ENCODE measurements at places on chromosomes 13 and 19. TPM values are rescaled to one million over a fixed set of nuclear protein-coding genes. Genes with fewer than 3 reads are reported as not detected.

DNA sequence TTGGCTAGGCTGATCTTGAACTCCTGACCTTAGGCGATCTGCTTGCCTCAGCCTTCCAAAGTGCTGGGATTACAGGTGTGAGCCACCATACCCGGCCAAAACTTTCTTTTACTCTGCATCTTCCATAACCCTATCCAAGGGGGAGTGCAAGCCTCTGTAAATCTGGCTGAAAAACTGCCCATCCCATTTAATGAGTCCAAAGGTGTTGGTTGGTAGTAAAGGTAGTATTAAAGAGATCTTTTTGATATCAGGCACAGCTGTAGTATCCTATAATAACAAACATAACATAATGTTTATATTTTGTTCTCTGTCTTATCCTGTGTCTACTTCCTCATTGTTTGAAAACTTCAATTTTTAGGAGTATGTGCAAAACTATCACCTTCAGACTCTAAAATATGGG, 559.8 kb upstream of the ATXN8OS start:
- H3K36me3 ChIP-seq, result no peaks in the 10 kb centered on the region
- H3K4me3 ChIP-seq, result no peak overlapping the region

DNA sequence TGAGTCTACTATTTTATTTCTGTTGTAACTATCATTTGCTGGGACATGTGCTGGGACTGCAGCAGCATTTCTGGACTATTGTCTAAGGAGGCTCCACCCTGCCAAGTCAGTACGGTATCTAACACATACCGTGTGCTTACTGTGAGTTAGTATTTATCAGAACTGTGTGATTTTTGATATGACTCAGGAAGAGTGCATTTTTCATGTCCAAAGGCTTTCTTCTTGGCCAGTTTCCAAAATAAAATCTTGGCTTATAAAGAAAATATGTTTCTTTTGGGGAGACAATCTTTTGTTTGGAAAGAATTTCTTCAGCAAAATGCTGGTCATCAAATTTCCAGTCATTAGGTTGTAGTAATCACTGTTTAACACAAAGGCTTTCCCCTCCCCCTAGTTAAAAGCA, 11.6 kb downstream of the PARP4 start:
- peaks cover 6% of the 10 kb centered on the region for H3K4me1 ChIP-seq
- no peak overlapping the region for H3K4me3 ChIP-seq
- no peak for DNase-seq
- H3K27ac ChIP-seq, result no peak overlapping the region

DNA sequence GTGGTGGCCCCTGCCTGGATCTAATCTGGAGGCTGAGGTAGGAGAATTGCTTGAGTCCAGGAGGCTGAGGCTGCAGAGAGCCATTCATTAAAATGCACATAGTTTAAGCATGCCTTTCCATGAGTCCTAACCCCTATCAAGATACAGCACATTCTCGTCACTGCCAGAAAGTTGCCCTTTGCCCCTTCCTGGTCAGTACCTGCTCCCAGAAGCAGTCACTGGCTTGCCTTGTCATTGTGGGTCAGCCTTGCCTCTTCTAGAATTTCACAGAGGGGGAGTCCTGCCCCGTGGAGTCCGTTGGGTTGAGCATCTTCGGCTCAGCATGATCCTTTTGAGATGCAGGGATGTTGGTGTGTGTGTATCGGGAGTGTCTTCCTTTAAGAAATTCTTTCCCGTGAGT, 10.8 kb downstream of the BICRA start:
- H3K27me3 ChIP-seq, result no peaks in the 10 kb centered on the region
- H3K36me3 ChIP-seq, result peaks cover 6% of the 10 kb centered on the region
- no peak overlapping the region for H3K27ac ChIP-seq
- no peak overlapping the region for H3K4me3 ChIP-seq
- H3K4me1 ChIP-seq, result no peaks in the 10 kb centered on the region

GRCh38 chr13:111153977-111154332, 38.8 kb downstream of the ARHGEF7 start:
- H3K27me3 ChIP-seq, result no peaks in the 10 kb centered on the region
- DNase-seq, result no peak
- H3K4me3 ChIP-seq, result peak overlapping the region; percentile 86

DNA sequence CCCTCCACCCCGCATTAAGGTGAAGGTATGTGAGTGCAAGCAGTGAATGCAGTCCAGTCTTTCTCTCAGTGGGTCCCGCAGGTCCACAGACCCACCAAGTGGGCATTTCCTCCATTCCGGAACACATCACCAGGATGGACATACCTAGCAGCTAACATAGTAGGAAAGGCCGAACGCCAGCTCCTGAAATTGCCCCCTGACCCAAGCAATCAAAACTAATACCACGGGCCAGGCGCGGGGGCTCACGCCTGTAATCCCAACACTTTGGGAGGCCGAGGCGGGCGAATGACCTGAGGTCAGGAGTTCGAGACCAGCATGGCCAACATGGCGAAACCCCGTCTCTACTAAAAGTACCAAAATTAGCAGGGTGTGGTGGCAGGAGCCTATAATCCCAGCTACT, 71.7 kb upstream of the VSTM2B start:
- H3K27me3 ChIP-seq, result no peaks in the 10 kb centered on the region
- H3K36me3 ChIP-seq, result no peaks in the 10 kb centered on the region
- no peaks in the 10 kb centered on the region for H3K4me1 ChIP-seq
- no peak for DNase-seq

DNA sequence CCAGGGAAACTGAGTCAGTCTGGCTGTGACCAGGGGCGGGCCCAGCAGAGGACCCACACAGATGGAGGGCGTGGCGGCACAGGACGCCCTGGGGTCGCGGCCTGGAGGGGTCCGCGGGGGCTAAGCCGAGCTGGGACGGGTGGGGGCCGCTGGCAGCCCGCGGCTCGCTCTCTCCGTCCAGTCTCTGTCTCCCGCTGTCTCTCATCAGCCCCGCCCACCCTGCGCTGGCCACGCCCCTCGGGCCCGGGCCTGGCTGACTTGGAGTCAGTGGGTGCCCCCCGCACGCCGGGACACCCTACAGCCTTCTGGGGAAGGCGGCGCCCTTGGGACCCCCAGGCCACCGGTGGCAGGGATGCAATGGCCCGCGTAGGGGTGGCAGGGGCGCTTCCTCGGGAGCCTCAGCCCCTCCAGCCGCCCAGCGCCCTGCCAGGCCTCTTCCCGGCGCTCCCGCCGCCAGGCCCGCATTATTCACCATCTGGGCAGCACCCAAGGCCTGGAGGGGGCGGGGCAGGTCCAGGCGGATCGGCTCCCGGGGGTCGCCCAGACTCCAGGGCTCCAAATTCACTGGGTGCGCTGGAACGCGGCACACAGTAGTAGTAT, at the start of gene TBXA2R:
TBXA2R (minus strand) TSS at position 186 of the 600 bp plus-strand sequence. CDS start 6,241 bp downstream, outside the sequence.
- peak within 1 kb of the TSS; percentile 40 for H3K4me3 ChIP-seq
- DNase-seq, result peak; percentile 72
- peaks cover 46% of the 10 kb centered on the region for H3K27me3 ChIP-seq
- peaks cover 16% of the 10 kb centered on the region for H3K36me3 ChIP-seq

Gene SBSN
- total RNA-seq, result not detected

DNA sequence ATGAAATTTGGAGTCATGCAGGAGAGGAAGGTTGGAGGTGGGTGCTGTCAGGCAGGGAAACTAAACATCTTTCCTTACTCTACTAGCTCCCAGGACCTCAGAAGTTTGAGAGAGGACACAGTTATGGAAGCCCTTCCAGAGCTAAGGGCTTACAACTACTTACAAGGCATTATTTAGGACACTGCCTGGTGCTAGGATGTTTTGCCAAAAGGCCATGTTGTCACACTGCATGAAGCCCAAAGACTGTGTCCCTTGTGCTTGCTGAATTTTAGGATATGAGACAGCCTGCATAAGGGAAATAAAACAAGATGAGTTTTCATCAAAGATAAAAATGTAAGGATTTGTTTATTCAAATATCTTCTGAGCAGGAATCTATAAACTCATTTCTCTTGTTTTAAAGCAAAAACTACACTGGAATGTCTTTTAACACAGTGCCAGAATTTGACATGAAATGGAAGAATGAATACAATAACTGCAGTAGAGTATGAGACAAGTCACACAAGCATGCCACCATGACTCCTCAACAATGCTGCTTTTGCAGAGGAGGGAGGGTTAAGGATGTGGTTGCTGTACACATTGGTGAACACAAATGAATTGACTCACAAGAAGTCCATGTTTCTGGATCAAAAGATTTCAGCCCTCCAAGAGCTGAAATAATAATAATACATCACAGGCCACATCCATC, 258.4 kb downstream of the SPRY2 start:
- H3K27me3 ChIP-seq, result no peaks in the 10 kb centered on the region
- no peak overlapping the region for H3K27ac ChIP-seq
- H3K4me1 ChIP-seq, result peaks cover 9% of the 10 kb centered on the region
- DNase-seq, result no peak

- H3K4me3 ChIP-seq, result no peak overlapping the region
- no peaks in the 10 kb centered on the region for H3K36me3 ChIP-seq
- H3K27ac ChIP-seq, result no peak overlapping the region
- H3K4me1 ChIP-seq, result no peaks in the 10 kb centered on the region
- no peak for DNase-seq
Measured at GRCh38 chr13:80029170-80029569, 311.8 kb downstream of the SPRY2 start.

DNA sequence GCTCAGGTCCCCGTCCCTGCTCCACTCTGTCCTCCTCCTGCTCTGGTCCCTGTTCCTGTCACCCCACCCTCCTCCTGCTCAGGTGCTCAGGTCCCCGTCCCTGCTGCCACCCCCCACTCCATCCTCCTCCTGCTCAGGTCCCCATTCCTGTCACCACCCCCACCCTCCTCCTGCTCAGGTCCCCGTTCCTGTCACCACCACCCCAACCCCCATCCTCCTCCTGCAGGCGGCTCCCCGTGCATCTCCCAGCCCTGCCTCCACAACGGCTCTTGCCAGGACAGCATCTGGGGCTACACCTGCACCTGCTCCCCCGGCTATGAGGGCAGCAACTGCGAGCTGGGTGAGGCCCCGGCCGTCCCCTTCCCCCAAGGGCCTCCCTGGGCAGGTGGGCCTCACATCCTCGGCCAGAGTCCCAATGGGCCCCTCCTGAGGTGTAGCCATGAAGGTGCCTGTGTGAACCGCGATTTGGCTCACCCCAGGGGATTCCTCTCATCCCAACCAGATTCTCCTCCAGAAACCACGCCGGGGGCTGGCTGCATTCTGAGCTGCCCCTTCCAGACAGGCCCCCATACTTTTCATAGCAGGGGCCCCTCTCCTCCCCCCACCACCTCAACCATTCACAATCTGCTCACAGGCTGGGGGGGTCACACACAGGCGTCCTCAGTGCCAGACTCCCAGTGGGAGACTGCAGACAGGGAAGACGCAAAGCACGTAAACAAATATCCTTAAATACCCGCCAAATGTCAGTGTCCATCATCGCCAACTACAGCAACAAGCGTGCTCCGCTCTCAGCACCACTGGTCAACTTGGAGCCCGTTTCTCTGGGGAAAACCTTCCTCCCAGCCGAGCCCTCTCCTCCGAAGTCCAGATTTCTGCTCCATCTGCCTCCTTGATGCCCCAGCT, 4.6 kb downstream of the PROZ start:
- H3K4me3 ChIP-seq, result no peak overlapping the region
- peaks cover 30% of the 10 kb centered on the region for H3K27me3 ChIP-seq
- no peaks in the 10 kb centered on the region for H3K4me1 ChIP-seq
- no peak for DNase-seq
- no peak overlapping the region for H3K27ac ChIP-seq
- H3K36me3 ChIP-seq, result no peaks in the 10 kb centered on the region

Gene CCL25
- not detected for total RNA-seq

DNA sequence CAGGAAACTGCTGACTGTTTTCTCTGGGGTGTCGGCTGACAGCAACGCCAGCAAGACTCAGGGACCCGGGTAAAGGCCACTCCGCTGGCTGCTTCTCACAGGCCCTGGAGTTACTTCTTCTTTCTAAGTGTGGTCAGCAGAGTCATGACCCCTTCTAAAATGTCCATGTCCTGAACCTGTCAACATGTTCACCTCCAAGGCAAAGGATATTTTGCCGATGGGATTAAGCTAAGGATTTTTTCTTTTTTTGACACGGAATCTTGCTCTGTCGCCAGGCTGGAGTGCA, 7.9 kb downstream of the PEX11G start:
- H3K4me1 ChIP-seq, result peaks cover 31% of the 10 kb centered on the region
- no peak overlapping the region for H3K4me3 ChIP-seq
- H3K27ac ChIP-seq, result peak overlapping the region; percentile 77
- H3K27me3 ChIP-seq, result no peaks in the 10 kb centered on the region

DNA sequence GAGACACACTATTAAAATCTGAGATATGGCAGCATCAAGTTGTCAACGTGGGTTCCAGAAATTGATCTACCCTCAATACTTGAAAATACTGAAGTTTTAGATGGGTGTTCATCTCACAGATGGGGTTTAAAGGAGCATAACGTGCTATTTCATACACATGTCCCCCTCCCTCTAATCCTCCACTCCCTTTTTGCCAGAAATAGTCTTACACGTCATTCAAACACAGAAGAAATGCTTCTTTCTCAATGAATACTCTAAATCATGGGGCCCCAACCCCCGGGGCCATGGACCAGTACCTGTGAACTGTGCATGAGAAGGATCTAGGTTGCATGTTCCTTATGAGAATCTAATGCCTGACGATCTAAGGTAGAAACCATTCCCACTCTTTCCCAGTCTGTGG, 19.6 kb downstream of the KLF12 start:
- no peaks in the 10 kb centered on the region for H3K4me1 ChIP-seq
- H3K36me3 ChIP-seq, result no peaks in the 10 kb centered on the region
- no peak overlapping the region for H3K27ac ChIP-seq
- H3K4me3 ChIP-seq, result no peak overlapping the region

Measured in left lung (tissue), 14 donors.